Fibroblast of lung (primary cell): ENCODE measurements at places on chromosomes 1 and 21. TPM values are rescaled to one million over a fixed set of nuclear protein-coding genes. Genes with fewer than 3 reads are reported as not detected.

DNA sequence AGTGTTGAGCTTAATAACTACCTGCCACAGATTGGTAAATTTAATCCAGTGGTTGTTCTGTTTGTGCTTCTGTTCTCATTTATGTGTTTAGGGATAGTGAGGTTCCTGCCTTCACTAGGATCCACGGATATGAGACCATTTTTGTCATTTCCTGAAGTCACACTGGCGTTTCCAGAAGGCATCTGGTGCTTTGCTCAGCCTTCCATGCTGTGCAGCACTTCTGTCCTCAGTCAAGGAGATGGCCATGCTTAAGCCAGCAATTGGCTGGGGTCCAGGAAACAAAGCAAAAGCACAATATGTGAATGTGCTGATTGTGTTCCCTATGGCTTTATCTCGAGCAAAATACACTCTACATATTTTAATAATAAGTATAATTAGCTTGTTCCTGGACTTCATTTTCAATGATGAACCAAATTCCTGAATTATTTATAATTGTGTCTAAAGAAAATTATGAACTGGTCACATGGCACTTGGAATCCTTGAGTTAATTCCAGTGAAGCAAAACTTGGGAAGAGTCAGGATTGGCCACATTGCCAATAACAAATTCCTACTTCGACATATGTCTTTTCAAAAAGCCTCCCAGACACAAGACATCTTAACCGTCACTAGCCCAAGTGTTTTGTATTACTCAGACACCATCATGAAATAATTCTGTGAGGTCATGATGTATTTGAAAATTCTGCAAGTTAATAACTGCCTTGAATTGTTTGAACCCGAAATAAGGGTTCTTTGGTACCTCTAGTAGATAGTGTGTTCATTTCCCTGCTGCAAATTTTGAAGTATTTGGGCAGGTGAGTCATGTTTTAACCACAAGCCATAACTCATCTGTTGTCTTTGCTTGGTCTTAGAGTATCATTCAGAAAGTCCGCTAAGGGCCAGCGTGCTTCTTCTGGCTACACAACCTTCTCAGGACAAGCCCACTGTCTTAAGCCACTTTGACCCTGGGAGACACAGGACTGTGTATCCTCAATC is 412.4 kb downstream of the DISC1 start:
- DNase-seq, result peak; percentile 83

GRCh38 chr1:63621075-63621474 is 27.9 kb downstream of the PGM1 start:
- no peak for DNase-seq

The LCE2C gene
- not detected in 2 replicates for total RNA-seq

The HES2 gene
- total RNA-seq, result 0.26 and 0.50 TPM in 2 replicates

DNA sequence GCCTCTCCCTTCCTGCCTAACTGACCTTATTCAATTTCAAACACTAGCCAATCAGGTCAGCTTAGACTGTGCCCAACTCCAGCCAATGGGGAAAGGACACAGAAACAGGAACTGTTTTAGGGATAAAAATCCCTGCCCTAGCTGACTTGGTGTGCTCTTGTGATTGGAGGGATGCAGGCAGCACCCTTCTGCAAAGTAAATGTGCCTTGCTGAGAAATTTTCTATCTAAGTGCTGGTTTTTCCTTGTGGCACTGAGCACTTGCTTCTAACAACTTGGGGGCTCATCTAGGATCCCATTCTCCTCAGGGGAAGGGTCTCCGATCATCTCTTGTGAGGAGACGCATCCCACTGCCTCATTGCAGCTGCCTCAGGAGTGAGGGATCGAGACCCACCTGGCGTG is 10.7 kb upstream of the CD2 start:
- DNase-seq, result no peak

DNA sequence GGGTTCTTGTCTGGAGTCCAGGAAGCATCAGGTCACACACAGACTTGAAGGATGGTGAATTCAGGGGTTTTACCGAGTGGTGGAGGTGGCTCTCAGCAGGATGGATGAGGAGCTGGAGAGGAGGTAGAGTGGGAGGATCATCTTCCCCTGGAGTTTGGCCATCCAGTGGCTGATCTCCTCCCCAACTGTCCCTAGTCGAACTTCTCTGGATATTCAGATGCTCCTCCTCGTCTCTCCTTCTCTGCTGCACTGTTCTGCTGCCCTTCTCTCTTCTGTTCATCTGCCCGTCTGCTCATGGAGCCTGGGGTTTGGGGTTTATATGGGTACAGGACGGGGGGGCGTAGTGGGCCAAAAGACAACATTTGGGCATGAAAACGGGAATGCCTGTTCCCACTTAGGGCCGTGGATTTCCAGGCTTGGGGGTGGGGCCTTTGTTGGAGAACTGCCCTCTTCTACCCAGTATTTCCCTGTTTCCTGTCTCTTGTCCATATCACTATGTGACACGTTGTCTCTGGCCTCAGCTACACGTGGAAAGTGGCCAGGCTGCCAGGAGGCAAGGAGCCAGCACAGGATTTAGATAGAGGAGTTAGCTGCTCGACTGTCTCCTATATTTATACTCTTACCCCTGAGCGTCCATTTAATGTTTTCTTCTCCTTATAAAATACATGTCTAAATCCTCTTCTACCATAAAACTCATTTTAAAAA is 76.7 kb downstream of the SIPA1L2 start:
- DNase-seq, result peak; percentile 48

DNA sequence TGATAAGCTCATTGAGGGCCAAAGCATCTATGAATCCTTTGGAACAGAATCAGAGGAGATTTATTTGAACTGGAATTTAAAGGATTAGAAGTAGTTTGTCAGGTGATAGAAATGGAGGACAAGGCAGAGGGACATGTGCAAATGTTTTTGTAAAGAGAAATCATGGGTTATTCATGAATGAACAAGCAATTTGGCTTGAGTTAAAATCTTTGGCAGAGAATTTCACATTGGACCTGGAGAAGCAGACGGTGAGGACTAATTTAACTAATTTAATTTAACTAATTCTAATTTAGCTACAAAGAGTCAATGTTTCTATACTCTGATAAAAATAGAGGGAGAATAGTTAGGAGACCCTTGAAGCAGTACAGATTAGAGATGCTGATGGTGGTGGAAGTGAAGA is 36.3 kb downstream of the SNX7 start:
- no peak for DNase-seq

DNA sequence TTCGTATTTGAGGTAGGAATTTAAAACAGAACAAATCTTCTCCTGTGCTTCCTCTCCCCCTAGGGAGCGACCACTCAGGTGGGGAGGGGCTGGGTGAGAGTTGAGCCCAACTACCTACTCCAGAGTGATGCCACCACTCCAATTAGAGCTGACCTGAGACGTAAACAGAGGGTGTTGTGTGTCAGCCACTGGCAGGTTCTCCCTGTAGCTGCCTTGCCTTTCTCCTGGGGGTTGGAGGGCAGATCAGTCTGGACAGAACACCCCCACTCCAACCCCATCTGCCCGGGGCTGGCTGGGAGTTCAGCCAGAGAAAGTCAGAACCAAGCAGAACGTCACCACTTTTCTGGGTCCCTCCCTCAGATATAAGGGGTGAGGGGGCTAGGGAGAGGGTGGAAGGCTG is 2.0 kb downstream of the HPDL start:
- no peak for DNase-seq

DNA sequence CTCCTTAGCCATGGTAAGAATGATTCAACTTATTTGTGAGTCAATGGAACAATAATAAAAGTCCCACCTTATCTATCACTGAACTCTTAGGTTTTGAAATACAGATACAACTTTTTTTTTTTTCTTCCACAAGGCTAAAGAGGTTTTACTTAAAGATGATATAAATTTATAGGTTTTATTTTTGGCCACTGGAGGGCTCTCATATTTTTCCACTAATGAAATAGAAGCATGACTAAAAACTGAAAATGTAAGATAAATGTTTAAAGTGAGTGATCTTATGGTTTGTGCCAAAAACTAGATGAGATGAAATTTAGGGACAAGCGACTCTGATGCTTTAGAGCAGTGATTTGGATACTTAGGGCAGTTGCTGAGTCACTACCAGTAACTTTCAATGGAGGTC is 499.0 kb downstream of the NUF2 start:
- DNase-seq, result no peak

DNA sequence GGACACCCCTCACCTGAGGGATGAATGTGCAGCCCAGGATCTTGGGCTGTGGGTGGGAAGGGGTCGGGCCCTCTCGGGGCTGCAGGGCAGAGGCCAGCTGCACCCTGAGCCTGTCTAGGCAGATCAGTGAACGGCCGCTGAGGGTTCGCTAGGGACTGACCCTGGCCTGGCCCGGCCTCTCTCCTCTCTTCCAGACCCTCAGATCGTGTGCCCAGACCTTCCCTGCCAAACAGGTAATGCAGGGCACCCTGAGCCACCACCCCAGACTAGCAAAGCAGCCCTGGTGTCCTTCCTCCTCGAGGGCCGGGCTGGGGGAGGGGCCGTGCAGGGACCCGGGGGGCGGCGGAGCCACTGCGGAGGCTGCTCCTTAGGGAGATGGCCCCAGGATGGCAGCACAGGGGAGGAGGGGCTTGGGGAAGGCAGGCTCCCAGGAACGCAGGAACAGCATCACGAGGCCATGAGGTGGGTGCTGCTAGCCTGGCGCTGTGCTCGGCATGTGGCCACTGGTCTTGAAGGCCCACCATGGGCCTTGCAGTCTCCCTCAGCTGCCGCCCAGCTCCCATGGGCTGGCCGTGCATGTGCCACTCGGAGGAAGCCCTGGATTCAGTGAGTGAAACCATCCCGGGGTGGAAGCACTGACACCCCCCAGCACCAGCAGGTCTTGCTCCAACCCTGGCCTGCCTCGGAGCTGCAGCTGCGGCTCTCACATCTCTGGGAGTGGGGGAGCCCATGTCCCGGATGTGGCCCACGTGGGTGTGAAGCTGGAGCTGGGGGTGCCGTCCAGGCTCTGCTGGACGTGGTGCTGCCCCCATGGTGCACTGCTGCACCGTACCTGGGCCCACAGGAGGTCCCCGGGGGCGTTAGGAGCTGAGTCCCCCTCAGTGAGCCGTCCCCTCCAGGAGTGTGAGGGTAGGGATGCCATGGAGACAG is 28.7 kb downstream of the COL6A2 start:
- DNase-seq, result no peak

- no peak for DNase-seq
Measured at GRCh38 chr1:4214826-4215225, 314.8 kb upstream of the C1orf174 start.

DNA sequence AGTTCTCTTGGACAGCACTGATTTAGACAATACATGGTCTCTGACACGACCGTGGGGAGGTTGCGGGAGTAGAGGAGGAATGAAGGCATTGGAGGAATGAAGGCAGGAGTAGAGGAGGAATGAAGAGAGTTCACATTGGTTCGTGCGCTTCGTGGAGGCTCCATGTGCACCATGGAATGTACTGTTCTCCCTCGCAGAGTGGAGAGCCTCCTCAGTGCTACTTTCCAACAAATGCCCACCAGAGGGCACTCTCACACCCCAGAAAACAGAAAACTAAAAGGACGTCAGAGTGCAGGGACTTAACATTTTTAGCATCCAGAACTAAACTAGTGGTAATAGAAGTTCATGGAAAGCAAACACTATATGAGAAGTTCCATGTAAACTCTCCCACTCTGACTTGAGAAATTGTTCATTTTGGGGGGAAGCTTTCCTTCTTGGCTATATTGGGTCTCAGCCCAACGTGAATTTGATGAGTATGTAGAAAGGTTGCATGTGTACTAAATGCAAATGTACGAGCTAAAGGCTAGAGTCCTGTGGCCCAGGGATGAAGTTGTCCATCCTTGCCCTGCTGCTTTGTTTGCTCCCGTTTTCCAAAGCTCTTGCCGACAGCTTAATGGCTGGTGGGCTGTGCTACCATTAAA is 211.6 kb downstream of the LMX1A start:
- peak; percentile 62 for DNase-seq

GRCh38 chr21:45723049-45723958 is 79.8 kb downstream of the PCBP3 start:
- no peak for DNase-seq

DNA sequence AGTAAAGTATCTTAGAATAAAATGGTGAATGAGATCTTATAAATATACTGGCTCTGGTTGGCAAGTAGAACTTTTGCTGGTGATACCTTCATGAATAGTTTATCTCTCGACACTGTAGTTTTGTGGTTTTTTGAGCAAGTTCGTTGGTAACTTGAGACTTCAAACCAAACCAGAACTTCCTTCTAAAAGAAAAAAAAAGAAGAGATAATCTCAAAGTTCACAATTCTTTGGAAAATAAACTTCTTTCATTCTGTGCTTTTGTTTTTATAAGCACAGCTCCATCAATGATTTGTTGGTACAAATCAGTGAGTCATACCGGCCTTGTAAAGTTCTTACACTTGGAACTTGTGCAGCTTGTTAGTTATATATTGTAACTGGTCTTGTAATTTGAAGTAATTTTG is 2.3 kb downstream of the HIPK1 start:
- peak; percentile 88 for DNase-seq

GRCh38 chr1:47906009-47906432 is 91.2 kb downstream of the TRABD2B start:
- no peak for DNase-seq
